Sigmoid colon (tissue), 7 donors: ENCODE measurements at places on chromosomes 12 and 14. TPM values are rescaled to one million over a fixed set of nuclear protein-coding genes. Genes with fewer than 3 reads are reported as not detected.

DNA sequence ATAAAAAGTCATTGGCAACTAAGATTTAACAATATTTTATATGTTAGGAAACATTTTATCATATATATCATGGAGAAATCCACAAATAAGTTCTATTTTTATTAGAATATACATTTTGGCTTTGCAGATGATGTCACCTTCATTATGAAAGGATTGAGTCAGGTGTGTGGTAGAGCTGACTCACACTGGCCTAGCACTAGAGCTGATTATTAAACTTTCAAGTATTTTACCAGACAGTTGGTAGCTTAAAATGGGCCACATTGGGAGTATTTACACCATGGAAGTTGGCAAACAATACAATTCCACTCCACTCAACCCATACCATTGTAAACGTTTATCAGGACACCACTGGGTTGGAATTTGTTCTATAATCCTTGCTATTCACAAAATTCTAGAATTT lies 1036.6 kb downstream of the TRHDE start:
- no peak for DNase-seq

DNA sequence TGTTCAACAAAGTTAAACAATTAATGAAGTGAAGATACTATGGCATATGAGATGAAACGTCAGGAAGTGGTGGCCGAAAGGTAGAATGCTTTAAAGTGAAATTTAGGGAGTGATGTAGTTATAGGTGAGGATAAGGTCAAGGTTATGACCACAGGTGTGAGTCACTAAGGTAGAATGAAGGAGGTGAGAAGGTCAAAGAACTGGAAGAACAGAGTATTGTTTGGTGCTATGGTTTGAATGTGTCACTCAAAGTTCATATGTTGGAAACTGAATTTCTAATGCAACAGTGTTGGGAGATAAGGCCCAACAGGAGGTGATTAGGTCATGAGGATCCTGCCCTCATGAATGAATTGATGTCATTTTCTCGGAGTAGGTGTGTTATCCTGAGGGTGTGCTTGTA lies 293.6 kb downstream of the NELL2 start:
- DNase-seq = no peak

DNA sequence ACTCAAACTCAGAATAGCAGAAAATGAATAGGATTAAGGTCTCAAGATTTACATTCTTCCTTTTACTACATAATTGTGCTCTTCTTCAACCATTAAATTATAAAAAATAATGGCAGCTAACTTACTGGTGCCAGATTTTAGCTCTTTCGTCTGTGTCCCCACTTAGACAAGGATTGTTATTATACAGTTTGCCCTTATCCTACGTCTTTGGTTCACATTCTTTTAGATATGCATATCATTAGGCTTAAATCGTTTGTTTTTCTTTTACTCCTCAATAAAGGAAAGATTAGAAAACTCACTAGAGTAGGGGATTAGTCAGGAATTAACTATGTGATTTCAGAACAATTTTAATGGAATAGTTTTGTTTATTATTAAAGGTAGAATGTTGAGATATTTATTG lies 129.6 kb upstream of the GARIN2 start:
- no peak for DNase-seq

- DNase-seq = no peak
These were observed 2.0 kb downstream of the ARL6IP4 start for GRCh38 chr12:122982477-122982815.

DNA sequence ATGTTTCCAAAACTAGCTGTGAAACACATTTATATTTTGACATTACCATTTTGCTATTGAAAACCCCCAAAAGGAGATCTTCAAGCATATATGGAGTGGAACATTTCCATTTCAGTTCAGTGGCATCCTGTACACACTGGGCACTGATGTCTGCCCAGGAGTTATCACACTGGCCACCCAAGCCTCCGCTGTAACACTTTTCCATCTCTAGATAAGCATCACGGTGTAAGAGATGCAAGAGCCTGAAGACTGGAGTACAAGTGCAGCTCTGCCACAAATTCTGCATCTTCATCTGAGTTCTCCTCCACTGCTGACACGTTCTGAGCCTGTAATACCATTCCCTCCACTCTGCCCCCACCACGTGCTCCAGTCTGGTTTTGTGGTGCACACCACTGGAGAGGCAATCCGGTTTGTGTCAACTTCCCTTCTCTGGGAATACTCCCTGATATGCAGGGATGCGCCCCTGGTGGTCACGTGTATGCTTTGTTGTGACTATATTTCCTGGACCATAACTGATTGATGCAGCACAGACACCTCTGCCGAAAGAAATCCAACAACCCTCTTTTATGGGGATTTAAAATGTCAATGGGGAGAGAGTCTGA lies 12.7 kb downstream of the SPTLC2 start:
- no peak for DNase-seq

GRCh38 chr12:63967358-63968145 lies 123.1 kb downstream of the SRGAP1 start:
- DNase-seq = no peak

DNA sequence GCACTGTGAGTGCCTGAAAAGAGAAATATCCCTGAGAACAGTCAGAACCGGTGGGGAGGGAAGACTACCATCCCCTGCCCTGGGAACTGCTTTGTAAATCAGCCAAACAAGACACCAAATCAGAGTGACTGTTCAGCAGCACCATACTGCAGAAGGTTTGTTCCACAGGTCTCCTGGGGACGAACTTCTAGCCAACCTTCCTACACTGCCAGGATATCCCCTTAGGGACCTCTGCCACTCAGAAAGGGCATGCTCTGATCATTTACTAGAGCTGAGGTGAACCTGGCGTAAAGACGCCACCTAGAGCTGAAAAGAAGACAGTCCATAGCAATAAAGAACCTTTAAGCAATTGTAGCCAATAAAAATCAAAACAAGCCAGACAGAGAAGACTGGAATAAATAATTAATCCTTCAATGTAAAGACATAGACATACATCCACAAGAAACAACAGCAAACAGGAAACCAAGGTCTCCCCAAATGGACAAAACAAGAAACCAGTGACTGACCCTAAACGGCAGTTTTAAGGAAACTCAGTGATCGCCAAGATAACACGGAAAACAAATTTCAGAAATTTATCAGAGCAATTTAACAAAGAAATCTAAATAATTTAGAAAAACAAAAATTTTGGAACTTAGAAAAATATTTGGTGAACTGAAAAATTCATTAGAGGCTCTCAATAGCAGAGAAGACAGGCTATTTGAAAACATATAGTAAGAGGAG lies 228.1 kb upstream of the AMIGO2 start:
- no peak for DNase-seq

DNA sequence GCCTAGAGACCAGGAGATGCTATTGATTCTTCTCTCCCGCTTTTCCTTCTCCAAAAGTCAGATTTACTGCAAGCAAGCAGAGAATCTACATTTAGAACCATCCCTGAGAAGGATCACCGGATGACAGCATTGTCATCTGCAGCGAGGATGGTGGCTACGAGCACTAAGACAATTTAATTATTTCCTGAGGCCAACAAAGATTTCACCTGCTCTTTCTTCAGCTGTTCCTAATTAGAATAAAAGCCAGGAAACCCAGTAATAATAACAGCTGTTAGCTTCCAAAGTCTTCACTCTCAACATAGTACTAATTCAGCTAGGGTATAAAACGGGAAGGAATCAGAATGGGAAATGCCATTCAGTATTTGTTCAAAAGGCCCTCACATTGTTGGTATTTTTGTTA lies 53.3 kb downstream of the TMTC1 start:
- DNase-seq = no peak

DNA sequence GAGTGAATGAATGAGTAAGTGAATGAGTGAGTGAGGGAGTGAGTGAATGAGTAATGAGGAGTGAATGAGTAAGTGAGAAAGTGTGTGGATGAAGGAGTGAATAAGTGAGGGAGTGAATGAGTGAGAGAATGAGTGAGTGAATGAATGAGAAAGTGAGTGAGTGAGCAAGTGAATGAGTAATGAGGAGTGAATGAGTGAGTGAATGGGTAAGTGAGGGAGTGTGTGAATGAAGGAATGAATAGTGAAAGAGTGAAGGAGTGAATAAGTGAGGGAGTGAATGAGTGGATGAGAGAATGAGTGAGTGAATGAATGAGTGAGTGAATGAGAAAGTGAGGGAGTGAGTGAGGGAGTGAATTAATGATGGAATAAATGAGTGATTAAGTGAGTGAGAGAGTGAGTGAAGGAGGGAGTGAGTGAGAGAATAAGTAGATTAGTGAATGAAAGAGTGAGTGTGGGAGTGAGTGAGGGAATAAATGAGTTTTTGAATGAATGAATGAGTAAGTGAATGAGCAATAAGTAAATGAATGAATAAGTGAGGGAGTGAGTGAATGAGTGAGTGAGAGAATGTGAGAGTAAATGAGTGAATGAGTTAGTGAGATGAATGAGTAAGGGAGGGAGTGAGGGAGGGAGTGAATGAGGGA lies 364.5 kb downstream of the ADGRD1 start:
- no peak for DNase-seq

DNA sequence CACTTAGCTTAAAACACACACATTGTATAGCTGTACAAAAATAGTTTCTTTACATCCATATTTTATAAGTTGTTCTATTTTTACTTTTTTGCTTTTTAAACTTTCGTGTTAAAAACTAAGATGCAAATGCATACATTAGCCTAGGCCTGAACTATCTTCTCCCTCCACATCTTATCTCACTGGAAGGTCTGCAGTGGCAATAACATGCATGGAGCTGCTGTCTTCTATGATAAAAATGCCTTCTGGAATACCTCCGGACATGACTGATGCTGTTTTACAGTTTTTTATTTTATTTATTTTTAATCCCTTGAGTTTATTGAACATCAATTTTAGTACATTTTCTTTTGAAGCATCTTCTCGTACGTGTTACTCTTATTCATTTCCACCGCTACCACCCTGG lies 112.3 kb upstream of the TSPAN8 start:
- DNase-seq = no peak

DNA sequence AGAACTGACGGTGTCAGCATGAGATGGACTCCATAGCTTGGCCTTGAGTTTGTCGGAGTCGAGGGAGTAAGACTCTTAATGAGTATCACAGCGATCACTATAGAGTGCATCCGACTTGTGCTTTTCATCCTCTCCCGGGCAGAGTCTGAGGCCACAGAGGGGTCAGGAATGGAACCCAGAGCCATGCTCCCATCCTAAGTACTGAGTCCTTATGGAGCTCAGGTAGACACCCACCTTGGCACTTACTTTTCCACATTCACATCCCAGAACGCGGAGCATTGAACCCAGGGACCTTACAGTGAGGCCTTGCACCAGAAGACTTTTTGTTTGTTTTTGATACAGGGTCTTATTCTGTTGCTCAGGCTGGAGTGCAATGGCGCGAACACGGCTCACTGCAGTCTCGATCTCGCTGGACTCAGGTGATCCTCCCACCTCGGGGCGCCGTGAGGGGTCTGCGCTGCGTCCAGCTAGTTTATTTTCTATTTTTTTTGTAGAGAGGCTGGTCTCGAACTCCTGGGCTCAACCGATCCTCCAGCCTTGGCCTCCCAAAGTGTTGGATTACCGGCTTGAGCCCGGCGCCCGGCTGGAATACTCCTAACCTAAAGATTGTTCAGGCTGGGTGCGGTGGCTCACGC lies 719 bp upstream of the SRSF9 start:
- no peak for DNase-seq

DNA sequence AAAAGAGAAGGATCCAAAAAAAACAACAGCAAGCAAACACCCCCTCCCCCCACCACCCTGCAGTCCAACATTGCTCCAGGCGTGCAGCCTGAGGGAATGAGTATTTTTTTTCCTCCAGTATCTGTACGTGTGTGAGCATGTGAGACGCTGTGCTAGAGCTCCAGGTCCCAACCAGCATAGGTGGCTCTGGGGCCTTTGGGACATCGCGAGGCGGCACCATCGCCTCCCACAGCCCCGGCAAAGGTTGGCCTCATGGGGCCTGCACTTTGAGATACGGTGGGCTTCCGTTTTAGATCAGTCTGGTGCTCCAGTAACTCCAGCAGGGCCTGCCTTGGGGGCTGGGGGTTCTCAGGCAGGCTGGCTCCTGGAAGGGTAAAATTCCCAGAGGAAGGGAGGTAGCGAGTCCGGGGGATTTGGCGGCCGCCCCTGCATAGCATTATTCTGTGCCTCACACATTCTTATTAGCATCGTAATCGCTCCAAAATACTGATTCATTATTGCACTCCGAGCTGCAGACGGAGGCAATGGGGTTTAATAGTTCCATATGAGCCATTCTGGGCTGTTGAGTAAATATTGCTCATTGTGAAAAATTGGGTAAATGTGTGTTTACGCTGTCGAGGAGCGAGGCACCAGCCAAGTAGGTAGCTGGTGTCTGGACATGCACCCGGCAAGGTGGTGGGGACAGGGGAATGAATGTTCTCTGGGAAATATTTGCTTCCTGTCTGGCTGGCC lies 143.1 kb upstream of the MYL2 start:
- DNase-seq = no peak

RNASE1 gene
- total RNA-seq = 148 TPM

TSPAN8 gene
- total RNA-seq = 3.9 TPM

FAM181A gene
- not detected for total RNA-seq

IAPP gene
- not detected for total RNA-seq

CCDC197 gene
- not detected for total RNA-seq

KRT6C gene
- not detected for total RNA-seq

WBP11 gene
- total RNA-seq = 16.7 TPM

AQP5 gene
- not detected for total RNA-seq

KERA gene
- not detected for total RNA-seq

ADAM21 gene
- total RNA-seq = not detected

FOXN3 gene
- 109 TPM for total RNA-seq
